DMS 273 treated with DMSO at 0.1 percent for 48 hours (cell line): ENCODE measurements at places on chromosomes 16 and 17.

- no peak for DNase-seq
Observed at GRCh38 chr16:397736-398332, 835 bp downstream of the NME4 start.

DNA sequence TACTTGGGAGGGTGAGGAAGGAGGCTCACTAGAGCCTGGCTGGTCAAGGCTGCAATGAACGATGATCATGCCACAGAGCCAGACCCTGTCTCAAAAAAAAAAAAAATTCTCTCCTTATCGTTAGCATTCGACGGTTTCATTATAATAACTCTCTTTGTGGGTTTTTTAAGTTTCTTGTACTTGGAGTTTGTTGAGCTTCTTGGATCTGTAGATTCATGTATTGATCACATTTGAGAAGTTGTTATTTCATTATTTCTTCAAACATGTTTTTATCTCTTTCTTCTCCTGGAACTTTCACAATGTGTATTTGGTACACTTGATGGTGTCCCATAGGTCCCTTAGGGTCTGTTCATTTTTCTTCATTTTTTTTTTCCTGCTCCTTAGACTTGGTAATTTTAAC is 16.8 kb upstream of the ABCA3 start:
- no peak for DNase-seq

DNA sequence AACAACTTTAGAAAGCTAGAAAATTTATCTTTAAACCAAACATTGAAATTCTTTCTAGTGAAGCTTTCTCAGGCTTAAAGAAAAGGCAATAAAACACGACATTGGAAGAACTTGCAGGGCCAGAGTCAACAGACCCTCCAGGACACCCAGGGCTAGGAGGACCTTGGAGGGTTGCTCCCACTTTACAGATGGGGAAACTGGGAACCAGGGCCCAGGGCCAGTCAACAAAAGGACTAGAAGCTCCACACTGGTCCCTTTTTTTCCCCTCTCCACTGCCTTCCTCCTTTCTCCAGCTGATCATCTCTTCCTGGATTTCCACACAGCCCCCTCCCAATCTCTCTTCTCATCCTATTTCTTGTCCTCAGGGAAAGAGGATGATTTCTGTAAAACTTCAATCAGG is 307.7 kb upstream of the CDH5 start:
- DNase-seq, result no peak

DNA sequence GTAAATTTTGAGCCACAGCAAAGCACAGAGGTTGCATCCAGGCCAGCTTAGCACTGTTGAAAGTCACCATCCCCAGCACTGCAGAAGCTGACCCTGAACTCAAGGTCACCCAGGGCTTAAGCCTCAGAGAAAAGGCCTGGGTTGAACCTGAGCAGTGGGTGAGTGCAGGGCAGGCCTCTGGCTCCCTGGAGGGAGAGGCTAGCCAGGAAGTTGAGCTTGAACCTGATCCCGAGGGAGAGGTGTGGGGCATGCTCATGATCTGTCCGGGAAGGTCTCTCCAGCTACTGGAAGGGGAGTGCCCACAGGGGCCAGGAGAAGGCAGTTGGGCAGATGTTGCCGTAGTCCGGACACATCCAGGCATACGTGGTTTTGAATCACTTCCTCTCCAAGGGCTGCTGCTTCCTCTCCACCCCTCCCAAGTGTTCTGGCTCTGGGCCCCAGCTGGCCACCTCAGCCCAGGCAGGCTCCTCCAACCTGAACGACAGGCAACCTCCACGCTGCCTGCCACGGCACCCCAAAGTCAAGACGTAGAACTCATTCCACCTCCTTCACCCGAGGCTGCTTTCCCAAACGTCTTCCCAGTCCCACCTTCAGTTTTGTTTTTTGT is 18.4 kb downstream of the CARHSP1 start:
- DNase-seq, result no peak

GRCh38 chr16:77869997-77870813 is 81.8 kb downstream of the VAT1L start:
- DNase-seq, result no peak

- no peak for DNase-seq
Observed at GRCh38 chr17:75516619-75517296, 430 bp downstream of the TSEN54 start.

DNA sequence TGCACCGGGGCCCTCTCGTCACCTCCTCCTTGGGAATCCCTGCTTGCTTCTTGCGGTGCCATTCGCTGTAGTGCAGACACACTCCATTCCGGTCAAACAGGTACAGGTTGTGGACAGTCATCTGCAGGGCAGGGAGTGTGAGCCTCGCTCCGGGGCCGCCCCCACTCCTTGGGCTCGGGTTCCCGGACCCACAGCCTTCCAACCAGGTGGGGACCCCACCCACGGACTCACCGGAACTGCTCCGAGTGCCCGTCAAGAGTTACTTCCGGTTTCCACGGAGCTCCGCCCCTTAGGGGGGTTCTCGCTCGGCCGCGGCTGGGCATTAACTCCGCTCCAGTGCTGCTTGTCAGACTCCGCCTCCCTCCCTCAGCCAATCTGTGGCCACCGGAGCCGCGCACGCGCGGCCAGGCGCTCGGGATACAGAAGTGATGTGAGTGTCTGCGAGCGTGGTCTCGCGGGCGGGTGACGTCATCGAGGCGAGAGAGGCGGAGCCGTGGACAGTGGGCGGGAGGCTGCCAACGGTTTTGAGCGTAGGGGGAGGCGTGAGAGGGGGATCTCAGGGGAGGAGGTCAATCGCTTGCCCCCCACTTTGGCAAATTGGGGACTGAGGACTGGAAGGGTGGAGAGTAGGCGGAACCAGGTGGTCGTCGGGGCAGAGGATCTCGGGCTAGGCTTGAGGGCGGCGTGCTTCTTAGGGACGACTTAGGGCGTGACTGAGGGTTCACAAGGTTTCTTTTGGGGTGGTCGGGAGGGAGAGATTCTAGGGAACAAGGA is at the start of the genes CNTROB and TRAPPC1:
Gene CNTROB, plus strand, starts transcription at position 498 of the 774 bp plus-strand sequence. CDS start 874 bp downstream, outside the sequence.
Gene TRAPPC1, minus strand, starts transcription at position 238 of the 774 bp plus-strand sequence. Its CDS starts 117 bp downstream, at position 121.
- peak; percentile 91 for DNase-seq

DNA sequence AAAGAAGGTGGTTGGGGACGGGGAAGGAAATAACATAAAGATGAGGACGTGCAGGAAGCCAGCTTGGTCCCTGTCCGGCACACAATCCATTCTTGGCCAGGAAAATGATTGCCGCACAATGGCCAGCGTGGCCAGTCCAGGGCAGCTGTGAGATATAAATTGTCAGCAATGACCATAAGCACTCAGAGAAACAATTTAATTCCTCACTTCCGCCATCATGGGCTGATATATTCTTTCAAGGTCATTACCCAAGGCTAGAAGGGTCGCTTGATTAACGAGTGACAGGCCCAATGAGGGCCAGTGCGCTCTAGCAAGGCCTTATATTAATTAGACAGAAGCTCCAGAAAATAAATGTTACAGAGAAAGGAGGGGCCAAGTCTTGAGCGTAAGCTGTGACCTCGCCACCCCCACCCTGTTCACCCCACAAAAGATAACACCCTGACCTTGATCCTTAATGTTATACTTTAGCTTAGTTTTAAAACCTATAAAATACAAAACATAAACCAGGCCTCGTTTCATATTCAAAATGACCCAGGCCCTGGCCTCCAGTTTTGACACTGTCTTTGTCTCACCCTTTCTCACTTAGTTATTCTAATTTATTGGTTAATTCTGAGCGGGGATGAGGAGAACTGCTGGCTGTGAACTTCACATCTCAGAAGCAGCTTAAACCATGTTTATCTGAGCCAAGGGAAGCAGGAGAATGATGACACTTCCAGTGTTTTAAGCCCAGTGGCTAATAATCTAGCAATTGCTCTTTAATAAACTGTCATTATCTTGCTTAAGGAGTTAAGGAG is 478.3 kb upstream of the ZFHX3 start:
- DNase-seq, result no peak

GRCh38 chr16:67718668-67719047 is 458 bp downstream of the GFOD2 start:
- no peak for DNase-seq

DNA sequence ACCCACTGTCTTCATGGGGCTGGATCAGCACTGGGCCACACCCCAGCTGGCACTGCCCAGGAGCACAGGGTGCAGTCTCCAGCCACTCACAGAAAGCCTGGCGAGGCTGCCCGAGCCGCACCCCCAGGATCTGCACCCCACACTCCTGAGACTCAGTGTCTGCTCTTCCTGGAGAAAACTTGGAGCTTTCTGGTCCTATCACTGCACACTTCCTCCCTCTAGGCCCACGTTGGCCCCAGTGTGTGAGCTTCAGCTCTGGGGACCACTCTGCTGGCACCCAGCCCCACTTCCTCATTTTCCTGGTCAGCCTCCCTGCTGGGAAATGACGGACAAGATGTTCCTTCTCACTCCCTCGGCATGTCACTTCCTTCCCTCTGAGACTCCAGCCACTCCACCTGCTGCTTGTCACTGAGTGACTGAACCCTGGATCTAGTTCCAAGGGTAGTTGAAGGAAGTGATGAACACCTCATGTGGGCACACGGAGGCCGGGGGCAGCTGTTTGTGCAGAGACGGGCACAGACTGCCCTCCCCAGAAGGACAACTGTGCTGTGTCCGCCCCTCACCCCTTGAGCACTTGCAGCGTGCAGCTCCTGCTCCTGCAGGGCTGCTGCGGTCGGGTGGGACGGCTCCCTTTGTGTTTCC is 29.0 kb downstream of the ZC3H18 start:
- no peak for DNase-seq

DNA sequence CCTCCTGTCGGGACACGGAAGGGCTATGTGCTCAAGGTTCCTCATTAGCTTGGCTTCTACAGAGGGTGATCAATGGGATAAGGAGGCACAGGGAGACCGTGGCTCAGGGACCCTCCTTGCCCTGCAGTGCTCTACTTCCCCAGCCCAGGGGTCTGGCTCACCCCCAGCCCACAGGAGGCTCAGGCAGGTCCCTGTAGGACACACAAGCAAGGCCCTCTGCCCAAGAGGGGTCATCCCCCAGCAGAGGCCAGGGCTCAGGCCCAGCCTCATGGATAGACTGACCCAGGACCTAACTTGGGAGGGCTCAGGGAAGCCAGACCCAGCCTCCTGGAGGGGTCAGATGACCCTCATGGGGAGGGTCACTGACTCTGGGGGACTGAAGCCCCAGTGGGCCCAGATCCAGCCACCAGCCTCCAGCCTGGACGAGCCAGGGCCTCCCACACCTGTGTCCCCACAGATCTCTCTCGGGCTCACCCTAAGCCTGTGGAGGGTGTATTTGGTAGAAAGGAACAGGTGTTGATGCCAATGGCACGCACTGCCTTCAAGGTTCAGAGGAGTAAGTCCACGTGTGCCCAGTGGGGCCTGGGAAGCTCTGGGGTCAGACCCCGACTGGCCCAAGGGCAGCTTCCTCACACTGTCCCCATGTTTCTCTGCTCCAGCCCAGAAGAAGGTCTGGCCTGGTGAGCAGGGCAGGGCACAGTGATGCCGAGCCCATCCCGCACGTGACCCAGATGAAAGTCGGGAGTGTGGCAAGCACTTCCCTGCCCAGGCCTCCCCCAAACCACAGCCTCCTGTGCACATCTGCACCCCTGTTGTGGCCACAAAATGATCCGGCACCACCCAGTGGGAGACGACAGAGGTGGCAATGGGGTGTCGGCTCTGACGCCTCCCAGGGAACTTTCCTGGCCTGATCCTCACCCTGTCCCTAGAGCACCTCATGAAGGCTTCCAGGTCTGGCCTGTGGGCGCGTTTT is 10.9 kb upstream of the KRTAP17-1 start:
- DNase-seq, result no peak

DNA sequence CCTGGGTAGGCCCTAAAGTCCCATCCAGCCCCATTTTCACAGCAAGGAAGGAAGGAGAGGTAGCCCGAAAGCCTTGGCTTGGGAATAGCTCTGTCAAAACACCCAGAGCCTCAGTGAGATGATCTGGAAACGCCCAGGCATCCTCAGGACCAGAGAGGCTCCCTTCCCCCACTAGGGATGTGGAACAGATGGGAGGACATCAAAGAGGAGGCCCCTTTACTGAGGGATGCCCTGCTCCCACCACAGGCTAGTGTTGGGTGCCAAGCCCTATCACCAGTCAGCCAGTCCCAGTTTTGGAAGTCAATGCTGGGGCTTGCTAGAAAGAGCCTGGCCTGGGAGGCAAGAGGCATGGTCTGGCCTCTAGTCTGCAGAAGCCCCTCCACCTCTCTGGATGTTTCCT is 4.7 kb downstream of the TPPP3 start:
- no peak for DNase-seq

DNA sequence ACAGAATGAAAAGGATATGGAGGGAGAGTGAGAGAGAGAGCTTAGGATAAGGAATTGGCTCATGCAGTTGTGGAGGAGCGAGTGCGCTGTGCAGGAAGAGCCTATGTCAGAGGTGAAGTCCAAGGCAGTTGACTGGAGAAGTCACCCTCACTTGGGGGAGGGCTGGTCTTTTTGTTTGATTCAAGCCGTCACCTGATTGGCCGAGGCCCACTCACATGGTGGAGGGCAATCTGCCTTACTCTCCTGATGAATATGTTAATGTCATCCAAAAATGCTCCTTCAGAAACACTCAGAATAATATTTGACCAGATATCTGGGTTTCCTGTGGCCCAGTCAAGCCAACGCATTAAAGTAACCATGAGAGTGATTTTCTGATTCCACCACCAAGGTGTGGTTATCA is 131.7 kb downstream of the KATNIP start:
- no peak for DNase-seq

DNA sequence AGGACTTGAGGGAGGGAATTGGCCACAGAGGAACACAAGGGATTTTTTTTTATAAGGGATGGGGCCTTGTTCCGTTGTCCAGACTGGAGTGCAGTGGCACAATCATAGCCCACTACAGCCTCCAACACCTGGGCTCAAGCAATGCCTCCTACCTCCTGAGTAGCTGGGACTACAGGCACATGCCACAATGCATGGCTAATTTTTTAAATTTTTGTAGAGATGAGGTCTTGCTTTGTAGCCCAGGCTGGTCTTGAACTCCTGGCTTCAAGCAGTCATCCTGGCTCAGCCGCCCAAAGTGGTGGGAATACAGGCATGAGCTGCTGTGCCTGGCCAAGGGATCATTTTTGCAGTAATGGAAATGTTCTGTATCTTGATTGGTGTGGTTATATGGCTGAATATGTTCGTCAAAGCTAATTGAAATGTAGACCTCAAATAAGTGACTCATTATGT is 56.9 kb downstream of the VMP1 start:
- DNase-seq, result no peak

GRCh38 chr17:68613739-68614298 is 12.7 kb upstream of the FAM20A start:
- DNase-seq, result peak; percentile 65

DNA sequence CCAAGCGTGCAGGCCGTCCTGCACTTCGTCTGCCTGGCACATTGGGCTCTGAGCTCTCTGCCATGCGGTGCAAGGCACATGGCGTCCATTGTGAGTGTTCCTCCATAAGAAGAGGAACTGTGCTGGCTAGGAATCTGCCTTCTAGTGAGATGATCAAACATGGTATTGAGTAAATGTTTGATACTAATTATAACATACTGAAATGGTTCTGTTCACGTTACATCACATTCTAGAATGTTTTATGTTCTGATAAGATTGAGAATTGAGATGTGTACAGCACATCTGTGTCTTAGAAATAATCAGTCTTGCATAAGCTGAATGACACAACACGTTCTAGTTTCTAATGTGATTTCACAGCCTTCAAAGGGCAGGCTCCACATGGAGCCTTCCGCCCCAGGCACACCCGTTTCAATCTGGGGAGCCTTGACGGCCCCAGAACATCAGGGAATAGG is 42.9 kb downstream of the USP10 start:
- no peak for DNase-seq
